GM04504 (cell line): ENCODE measurements at places on chromosomes 13 and 19.

DNA sequence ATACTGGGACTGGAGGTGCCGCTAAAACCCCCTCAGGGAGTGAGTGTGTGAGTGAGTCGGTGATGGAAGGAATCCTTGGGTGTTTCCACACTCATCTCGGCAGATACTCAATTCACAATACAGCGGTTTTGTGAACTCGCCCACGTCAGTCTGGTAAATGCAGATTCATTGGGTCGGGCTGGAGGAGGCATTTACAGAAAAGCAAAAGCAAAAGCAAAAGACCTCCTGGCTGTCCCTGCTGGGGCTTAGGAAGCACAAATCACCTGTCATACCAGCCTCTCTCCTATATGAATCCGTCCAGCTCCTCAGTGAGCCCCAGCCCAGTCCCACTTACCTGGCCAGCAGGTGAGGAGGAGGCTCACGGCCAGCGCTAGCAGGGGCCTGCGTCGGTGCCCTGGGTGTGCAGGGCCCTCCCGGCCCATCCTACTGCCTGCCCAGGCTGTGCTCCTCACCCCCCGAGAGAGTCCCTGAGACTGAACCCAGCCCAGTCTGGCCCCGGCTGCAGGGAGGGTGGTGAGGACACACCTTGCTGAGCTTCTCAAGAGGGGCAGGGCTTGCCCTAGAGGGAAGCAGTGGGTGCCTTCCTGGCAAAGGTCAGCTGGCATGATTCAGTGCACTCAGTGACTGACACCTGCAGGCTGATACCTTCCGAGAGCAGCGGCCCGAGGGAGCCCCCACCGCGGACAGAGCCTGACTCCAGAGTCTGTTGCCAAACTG is at the start of gene MUC16:
Gene MUC16, minus strand, starts transcription at position 475 of the 717 bp plus-strand sequence.
- no peak for DNase-seq

GRCh38 chr13:65943024-65943423 is 1287.1 kb downstream of the PCDH9 start:
- DNase-seq, result no peak

DNA sequence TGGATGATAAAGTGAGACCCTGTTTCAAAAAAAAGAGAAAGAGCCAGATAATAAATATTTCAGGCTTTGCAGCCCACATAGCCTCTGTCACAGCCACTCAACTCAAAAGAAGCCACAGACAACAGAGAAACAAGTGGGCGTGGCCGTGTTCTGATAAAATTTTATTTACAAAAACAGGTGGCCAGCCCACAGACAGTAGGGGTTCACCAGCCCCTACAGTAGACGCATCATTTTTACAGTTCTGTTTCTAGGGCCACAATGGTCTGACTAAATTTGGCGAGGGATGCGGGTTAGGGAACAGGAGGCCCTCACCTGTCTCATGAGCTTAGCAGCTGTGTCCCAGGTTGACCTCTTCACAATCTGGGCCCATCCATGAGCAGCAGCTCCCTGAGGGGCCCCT is 59.5 kb downstream of the ARHGEF18 start:
- no peak for DNase-seq

GRCh38 chr19:5632657-5633056 is 9.8 kb downstream of the SAFB start:
- no peak for DNase-seq

DNA sequence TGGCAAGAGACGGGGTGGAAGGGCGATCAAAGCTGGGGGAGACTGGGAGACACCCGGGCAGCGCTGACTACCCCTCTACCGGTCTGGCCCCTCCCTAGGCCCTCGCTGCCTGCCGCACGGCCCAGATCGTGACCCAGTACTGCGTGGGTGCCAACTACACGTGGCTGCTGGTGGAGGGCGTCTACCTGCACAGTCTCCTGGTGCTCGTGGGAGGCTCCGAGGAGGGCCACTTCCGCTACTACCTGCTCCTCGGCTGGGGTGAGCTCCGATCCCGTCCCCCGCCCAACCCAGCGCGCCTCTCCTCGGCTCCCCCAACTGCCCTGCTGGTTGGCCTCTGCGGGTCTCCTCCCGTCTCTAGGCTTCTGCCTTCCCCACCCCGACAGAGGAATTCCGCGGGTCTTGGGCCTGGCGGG is 8.8 kb downstream of the GIPR start:
- DNase-seq, result no peak

DNA sequence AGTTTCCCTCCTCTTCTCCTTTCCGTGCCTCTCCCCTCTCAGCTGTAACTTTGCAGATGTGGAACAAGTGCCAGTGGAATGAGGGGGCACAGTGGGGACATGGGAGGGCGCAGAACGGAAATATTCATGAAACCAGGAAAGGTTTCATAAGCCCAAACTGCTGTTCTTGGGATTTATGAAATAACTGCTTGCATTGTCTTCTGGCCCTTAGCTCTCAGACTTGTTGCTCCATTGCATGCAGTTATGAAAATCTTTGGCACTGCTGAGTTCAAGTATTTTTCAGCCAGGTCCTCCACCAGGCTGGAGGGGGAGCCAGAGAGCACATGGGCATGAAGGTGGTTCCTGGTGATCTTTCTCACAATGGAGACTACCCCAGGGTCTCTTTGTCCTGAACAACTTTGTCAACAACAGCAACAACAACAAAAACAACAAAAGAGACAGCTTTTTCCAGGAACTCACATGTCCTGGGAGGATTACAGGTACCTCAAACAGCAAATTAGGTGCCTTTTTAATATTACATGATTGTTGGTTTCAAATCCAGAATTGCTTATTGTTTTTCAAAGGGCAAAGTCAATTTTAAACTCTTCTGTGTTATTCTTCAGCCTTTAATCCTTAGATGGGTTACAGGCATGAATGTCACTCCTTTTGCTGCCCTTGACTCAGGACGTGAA is 1.5 kb downstream of the RGCC start:
- peak; percentile 19 for DNase-seq

GRCh38 chr19:7862413-7862951 is 11.7 kb downstream of the PRR36 start:
- DNase-seq, result no peak

GRCh38 chr19:41714598-41714997 is 6.2 kb downstream of the CEACAM5 start:
- DNase-seq, result no peak

DNA sequence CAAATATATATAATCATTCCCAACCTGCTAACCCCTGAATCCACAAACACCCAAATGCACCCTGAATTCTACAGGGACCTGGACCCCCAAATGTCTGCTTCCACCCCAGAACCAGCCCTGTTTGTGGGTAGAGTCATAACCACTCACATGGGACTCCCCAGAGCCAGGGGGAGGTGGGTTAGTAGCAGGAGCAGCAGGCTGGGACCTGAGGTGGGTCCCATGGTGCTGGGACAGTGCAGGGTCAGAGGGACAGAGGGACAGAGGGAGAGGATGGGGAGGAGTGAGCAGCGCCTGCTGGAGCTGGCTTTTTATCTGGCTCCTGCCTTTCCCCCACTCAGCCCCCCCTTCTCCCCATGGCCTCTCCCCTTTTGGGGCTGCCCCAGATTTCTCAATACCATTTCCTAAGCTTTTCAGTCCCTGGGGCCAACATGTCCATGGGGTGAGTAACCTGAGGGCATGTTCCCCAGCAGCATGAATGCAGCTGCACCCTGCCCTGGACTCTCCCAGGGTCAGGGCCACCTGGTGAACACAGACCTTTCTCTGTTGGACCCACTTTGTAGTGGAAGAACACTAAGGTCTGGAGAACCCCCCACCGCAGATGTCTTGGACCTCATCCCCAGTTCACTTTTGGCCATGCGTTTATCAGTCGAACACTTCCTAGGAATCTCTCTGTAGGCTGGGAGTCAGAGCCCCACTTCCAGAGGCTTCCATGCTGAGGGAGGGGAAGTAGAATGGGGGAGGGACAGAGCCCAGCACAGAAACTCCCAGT is at the start of gene C3:
Gene C3, minus strand, starts transcription at position 282 of the 769 bp plus-strand sequence. Its CDS starts 61 bp downstream, at position 221.
- peak; percentile 49 for DNase-seq

- no peak for DNase-seq
Observed at GRCh38 chr13:39501702-39502324, 101.2 kb downstream of the LHFPL6 start.

DNA sequence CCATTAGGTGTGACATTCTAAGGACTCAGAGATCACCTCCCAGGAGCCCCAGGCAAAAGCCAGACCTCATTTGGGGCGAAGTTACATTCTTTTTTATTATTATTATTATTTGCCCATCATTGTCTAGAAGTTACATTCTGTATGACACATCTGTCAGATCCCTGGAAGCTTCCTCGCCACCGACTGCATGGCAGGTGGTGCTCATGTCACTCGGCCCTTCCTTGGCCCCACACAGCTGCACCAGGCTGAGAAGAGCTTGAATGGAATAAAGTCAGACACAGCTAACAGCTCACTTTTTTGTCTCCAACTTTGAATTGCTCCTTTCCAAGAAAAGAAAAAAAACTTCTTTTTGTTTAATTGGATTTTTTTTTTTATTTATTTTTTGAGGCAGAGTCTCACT is 41.4 kb upstream of the LDLR start:
- DNase-seq, result no peak

- peak; percentile 100 for DNase-seq
Observed at GRCh38 chr19:9945319-9945966, 9.1 kb upstream of the OLFM2 start.

DNA sequence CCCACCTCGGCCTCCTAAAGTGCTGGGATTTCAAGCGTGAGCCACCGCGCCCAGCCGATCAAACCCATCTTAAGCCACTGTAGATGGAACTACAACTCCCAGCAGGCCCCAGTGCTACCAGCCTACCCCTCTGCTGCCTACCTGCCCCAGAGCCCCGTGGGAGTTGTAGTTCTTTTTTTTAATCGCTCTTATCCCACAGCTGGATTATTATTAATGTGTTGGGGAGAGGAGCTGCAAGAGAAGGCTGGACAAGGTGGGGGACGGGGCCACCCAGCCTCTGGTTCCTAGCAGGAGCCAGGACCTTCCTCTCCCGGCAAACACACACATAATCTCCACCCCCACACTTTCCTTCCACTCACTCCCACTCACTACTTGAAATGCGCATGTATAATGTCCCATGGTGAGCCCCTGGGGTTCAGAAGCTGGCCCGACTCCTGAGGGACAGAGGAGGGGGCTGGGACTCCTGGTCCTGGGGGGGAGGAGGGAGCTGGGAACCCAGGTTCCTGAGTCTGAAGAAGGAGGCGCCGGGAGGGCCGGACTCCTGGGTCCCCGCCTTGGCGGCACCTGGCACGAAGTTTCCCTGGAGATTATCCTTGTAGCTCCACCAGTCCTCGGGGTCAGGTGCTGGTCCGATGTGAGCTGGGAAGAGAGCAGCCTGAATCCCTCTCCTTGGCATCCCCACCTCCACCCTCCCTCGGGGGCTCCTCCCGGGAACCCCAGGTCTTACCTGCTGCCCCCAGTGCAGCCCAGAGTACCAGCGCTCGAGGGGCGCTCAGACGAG is 958 bp downstream of the CA11 start:
- DNase-seq, result no peak

DNA sequence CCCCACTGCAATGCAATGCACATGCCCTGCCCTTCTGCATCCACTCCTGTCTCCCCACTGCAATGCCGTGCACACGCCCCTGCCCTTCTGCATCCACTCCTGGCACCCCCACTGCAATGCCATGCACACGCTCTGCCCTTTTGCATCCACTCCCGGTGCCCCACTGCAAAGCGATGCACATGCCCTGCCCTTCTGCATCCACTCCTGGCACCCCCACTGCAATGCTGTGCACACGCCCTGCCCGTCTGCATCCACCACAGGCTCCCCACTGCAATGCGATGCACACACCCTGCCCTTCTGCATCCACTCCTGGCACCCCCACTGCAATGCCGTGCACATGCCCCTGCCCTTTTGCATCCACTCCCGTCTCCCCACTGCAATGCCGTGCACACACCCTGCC is 98.1 kb downstream of the KCTD15 start:
- no peak for DNase-seq

GRCh38 chr13:100333141-100333540 is 244.2 kb downstream of the PCCA start:
- DNase-seq, result no peak

GRCh38 chr13:83732755-83733154 is 149.5 kb downstream of the SLITRK1 start:
- DNase-seq, result no peak

DNA sequence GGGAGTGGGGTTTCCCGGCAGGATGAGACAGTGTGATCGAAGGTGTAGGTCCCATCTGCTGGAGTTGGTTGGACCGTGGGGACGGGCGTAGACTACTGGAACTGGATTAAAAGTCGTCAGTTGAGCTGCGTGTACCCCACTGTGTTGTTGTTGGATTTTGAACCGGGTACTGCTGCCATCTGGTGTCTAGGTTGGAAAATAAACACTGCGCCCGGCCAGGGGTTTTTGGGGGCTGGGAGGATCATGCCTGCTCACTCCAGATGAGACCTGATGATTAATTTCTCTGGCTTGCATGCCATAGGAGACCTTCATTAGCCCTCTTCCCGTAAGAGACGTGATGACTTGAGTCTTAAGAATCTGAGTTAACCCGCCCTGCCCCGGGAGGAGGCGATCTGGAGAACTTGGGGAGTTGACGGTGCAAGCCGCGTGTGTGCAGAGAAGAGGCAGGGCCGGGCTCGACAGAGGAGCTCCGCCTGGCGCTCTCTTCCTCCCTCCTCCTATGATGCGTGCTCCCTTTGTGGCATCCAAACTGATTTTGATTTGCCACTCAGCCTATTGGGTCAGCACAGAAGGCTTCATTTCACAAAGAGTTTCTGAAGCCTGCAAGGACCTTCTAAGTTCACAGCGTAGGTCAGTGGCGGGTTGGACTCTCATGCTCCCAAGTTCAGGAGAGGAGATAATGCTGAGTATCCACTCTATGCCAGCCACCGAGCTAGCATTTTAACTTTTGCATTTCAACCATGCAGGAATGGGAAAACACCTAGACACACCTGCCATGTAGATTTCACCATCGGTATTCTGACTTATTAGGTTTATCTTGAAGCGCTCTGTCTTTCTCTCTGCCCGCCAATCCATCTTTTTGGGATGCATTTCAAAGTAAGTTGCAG is 2.7 kb downstream of the UHRF1 start:
- DNase-seq, result peak; percentile 99

- no peak for DNase-seq
Observed at GRCh38 chr19:35142606-35143230, 337 bp upstream of the FXYD7 start.
